Hematopoietic multipotent progenitor cell treated with erythropoietin and hydrocortisone succinate and interleukin-3 and kit ligand, for 15 days (in vitro differentiated cells): ENCODE measurements at places on chromosomes 11 and 22.
A peak's percentile ranks its signal among the peaks of the same experiment; 100 is the strongest.

DNA sequence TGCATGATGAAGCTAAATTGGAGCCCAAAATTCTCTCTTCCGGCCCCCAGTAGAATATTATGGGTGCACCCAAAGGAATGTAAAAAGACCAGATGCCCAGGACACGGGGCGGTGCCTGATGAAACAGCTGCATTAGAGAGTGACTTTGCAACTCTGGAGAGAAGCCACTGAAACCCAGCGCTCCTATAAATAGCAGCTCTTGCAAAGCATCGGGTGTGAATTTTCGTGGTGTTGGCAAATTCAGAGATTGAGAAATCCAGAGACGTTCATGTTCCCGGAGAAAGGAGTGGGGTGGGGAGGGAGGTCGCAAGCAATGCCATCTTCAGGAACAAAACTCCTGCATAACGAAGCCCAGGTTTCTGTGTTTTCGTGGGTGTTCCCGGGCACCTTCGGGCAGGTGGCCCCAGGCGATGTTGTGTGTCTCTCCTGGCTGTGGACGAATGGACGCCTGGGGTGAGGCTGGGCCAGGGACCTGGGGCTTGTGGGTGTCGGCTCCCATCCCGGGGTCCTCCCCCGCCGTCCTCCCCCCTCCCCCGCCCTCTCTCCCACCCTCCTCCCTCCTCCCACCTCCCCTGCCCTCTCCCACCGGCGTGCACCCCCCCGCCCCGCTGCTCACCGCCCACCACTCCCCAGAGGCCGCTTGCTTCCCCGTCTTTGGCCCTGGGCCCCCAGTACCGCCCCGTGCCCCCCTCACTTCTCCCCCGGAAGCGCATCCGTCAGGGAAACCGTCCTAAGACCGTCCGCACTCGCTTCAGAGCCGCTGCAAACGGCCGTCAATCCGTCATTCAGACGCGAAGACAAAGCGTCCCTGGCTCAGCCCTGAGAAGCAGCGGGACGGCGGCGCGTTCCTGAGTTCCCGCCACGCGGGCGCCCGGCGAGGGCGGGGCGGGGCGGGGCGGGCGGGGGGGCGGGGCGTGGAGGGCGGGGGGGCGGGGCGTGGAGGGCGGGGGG is 26.7 kb upstream of the TOLLIP start:
- peak; percentile 64 for DNase-seq

GRCh38 chr11:31340903-31341572 is 28.5 kb downstream of the DCDC1 start:
- DNase-seq: no peak

DNA sequence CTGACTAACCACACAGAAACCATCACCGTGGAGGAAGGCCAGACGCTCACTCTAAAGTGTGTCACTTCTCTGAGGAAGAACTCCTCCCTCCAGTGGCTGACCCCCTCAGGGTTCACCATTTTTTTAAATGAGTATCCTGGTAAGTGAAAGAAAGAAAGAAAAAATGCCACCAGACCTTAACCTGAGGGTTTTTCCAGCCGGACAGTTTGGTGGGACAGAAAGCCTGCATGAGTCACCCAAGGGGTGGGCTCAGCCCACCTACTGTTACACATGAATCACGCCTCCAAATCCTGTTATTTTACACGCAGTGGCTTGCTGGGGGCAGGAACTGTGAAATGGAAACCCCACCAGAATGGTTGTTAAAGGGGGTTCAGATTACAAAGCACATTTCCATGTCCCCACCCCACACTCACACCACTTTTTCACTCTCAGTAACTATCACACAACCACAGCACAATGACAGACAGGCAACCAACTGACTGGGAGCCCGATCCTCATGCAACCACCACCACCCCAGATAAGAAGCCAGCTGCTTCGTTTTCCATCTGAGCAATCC is 11.9 kb downstream of the CRTAM start:
- no peak for DNase-seq

DNA sequence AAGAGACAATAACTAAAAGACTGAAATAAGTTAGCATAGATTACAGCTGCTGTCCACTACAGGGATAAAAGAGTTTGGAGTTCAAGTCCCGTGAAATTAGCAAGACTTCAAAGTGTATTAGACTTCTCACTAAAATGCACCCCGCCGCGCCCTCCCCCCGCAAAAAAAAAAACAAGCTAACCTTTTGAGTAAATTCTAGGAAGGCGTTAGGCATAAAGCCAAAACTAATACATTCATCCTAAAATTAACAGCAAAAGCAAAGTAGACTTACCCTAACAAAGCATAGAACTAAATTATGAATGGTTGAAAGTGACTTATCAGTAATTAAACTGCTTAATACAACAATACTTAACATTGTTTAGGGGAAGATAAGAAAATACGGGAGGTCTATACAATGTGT is 581.0 kb upstream of the CHORDC1 start:
- no peak for DNase-seq

- peak; percentile 3 for DNase-seq
Measured at GRCh38 chr11:19441752-19442553, 201.2 kb upstream of the E2F8 start.

GRCh38 chr11:65301491-65302329 is 13.0 kb upstream of the CDC42EP2 start:
- DNase-seq: no peak

- DNase-seq: no peak
Measured at GRCh38 chr11:85301895-85302678, 325.1 kb downstream of the DLG2 start.

DNA sequence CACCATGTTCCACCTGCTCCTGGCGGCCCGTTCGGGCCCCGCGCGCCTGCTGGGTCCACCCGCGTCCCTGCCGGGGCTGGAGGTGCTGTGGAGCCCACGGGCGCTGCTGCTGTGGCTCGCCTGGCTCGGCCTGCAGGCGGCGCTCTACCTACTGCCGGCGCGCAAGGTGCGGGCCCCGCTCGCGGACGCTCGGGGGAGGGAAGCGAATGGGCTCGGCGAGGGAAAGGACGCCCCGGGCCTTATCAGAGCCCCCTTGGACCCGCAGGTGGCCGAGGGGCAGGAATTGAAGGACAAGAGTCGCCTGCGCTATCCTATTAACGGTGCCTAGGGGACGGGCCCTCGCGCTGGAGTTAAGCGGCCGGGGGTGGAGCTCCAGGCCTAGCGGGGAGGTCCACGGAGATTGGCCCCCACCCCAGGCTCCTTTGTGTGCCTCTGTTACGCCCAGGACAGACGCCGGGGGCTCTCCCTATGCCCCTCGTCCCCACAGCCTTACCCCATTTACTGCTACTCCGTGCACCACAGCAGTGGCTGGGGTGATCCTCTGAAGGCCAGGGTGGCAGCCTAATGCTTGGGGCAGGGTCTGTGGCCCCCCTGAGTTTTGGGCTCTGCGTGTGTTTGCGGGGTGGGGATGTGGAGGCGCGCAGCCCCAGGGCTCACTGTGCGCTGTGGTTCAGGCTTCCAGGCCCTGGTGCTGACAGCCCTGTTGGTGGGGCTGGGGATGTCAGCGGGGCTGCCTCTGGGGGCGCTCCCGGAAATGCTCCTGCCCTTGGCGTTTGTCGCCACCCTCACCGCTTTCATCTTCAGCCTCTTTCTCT is 1.1 kb downstream of the TM7SF2 start:
- peak; percentile 72 for DNase-seq

- no peak for DNase-seq
Measured at GRCh38 chr11:77558380-77558779, 31.4 kb upstream of the AQP11 start.

GRCh38 chr22:48083502-48083901 is 1321.1 kb downstream of the TBC1D22A start:
- no peak for DNase-seq

- no peak for DNase-seq
Measured at GRCh38 chr11:103488031-103488461, 378.8 kb downstream of the DYNC2H1 start.
